ENCODE measurements at places on chromosomes 6 and 20.

DNA sequence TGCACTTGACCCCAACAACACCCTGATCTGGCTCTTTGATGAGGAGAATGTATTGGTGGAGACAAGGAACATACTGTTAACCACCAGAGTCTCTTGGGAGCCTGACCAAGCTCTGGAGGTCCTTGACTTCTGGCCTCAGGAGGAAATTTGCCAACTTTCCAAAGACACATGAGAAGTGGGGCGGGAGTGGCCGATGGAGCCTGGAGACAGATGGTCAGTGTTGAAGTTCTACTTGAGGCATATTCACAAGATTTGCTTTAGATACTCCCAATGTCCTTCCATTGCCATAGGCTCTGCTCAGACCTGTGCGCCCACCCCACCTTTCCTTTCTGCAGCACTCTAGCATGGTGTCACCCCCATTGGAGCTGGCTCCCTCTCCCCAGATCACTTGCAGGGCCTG lies 241.0 kb downstream of the SLC24A3 start:
- DNase-seq = no peak

- no peak for DNase-seq
Measured at GRCh38 chr6:72094506-72094905, 208.2 kb downstream of the RIMS1 start.

- DNase-seq = no peak
Measured at GRCh38 chr6:39599973-39600372, 125.2 kb downstream of the KIF6 start.

DNA sequence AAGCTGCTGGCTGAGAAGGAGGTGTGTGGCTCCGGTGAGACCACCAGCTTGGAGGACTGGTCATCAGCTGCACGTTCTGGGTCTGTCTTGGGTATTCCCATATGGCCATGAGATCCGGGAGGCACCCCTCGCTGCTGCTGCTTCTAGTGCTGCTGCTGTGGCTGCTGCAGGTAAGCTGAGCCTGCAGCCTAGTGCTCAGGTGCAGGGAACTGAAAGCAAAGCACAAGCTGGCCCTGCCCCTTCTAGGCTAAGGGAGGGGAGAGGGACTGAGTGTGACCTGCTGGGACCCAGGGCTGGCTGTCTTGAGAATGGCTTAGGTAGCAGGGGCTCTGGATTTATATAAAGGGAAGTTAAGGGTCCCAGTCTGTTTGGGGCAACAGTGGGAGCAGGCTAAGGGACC lies 403 bp downstream of the CDH26 start:
- DNase-seq = no peak

- no peak for DNase-seq
Measured at GRCh38 chr20:29763821-29764511, 1493.5 kb upstream of the DEFB115 start.

GRCh38 chr6:21772884-21773575 lies 179.5 kb downstream of the SOX4 start:
- peak; percentile 85 for DNase-seq

GRCh38 chr20:24649787-24650490 lies 180.5 kb downstream of the SYNDIG1 start:
- DNase-seq = no peak

DNA sequence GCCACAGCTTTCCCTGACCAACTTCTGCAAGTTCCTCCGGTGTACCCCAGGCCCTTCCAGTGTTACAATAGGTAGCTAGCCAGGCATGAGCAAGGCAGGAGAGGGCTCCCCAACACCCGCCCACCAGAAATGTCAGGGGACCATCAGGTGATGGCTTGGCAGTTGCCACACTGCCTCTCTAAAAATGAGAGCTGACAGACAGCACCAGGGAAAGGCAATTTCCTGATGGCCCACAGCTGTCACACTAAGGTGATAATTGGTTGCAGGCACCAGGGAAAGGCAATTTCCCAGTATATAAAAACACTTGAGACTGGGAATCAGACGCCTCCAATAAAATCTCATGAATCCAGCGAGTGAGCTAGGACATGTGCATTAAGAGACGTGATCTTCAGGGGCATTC lies 49.9 kb downstream of the PXDC1 start:
- DNase-seq = peak; percentile 42

DNA sequence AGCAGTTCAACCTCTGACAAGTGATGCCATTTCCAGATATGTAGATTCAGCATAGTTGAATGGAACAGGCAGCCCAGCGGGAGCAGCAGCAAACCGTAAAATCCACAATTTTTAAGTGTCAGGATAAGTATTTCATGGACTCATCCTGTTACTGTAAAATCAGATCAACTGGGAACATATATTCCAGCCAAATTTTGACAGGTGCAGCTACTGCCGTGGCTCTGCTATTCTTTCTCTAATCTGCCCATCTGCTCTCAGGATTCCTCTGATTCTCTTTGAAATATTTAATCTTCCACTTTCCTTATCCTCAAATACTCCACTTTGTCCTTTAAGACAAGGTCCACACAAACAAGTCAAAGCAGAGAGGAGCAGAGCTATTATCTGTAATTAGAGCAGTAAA lies 245.4 kb upstream of the ASCC3 start:
- DNase-seq = no peak

GRCh38 chr6:146546443-146547043 lies 2.9 kb downstream of the RAB32 start:
- no peak for DNase-seq

DNA sequence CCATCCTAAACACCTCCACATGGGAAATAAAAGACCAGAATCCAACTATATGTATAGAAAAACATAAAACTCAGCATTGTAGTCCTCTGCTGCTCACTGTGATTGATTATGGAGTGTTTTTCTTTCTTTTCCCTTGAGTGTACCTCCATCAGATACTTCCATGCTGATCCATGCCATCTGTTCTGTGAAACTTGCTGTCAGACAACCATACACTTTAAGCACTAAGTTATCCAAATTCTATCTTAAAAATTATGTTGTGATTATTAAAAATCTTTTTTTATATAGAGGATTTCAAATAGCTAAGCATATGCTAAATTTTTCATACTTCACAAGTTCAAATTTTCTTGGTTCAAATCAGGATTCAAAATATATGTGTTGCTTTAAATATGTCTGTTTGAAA lies 91.9 kb upstream of the TINAG start:
- DNase-seq = no peak

GRCh38 chr6:47308198-47308517 lies 1.5 kb downstream of the TNFRSF21 start:
- no peak for DNase-seq

GRCh38 chr20:14991023-14991422 lies 653.6 kb upstream of the FLRT3 start:
- no peak for DNase-seq

DNA sequence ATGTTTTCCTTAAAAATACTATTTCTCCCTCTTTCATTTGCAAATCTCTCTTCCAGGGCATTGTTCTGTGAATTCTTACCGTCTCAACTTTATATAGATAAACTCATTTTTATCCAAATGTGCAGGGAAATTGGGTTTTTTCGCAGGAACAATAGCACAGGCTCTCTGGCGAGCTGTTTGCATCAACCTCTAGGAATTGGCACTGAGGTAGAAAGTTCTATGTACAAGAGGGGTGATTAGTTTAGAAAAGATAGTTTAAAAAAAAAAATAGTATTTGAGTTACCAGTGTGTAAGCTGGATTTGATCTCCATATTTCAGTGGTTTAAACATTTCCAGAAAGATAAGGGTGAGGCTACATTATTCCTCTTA lies 129.7 kb upstream of the BTN3A2 start:
- DNase-seq = peak; percentile 66

DNA sequence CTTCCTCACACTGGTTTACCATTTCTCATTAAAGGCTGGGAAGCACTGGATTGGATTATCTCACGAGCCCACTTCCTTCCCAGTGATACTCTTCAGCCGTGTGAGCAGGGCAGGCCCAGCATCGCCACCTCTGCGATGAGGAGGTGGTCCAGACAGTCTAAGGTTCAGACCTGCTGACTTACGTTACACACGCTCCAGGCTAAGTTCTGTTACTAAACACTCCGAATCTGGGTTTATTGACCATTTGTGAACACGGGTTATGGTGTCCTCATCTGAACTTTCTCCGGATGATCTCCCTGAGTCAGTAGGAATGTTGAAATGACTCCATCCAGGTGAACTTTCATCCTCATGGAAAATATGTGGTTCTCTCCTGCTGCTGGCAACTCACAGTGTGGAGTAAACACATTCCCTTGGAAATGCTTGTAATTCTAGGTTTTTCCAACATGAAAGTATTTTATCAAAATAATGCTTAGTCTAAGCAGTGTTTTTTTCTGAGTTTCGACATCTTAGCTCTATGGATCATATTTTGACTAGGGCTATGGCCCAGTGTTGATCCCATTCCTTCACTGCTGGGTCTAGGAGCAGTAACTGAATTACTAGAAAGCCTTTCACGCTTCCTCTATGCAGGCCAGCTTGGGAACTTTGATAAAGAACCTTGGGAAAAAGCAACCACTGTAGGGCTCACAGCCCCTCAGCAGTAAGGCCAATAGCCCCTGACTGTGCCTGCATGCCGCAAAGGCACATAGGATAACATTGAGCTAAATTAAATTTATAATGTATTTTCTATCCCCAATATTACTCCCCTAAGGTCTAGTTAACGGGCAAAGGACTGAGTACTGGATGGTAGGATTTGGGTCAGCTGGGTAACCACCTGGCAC lies 37.7 kb upstream of the PXDC1 start:
- no peak for DNase-seq

DNA sequence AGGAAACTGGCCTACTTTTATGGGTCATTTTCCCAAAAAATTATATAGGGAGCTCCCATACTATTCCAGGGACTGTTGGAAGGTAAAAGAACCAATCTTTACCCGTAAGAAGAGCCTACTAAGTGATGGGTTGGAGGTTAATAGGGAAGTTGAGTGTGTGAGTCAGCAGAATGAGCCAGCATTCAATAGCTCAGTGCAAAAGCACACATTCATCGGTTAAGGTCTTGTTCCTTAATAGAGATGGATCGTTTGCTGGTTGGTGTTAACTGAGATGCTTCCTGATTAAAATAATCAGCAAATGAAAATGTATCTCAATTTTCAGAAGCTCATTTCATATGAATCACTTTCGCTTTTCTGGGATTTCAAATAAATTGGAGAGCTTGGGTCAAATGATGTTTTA lies 115.3 kb upstream of the MRPS10 start:
- DNase-seq = no peak

- DNase-seq = no peak
Measured at GRCh38 chr6:27234576-27234975, 12.9 kb upstream of the PRSS16 start.

DNA sequence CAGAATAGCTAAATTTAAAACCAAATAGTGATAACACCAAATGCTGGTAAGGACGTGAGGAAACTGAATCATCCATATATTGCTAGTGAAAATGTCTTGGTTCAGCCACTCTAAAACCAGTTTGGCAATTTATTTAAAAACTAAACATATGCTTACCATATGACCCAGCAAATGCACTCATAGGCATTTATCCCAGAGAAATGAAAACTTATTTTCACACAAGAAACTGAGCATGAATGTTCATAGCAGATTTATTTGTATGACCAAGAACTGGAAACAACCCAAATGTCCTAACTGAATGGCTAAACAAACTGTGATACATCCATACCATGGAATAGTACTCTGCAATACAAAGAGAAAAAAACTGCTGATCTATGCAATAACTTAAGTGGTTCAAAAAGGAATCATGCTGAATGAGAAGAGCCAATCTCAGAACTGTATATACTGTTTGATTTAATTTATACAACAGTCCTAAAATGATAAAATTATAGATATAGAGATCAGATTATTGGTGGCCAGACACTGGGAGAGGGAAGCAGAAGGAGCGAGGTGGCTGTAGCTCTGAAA lies 115.6 kb upstream of the ADGRF1 start:
- no peak for DNase-seq

GRCh38 chr20:11660673-11661072 lies 257.0 kb upstream of the BTBD3 start:
- no peak for DNase-seq

DNA sequence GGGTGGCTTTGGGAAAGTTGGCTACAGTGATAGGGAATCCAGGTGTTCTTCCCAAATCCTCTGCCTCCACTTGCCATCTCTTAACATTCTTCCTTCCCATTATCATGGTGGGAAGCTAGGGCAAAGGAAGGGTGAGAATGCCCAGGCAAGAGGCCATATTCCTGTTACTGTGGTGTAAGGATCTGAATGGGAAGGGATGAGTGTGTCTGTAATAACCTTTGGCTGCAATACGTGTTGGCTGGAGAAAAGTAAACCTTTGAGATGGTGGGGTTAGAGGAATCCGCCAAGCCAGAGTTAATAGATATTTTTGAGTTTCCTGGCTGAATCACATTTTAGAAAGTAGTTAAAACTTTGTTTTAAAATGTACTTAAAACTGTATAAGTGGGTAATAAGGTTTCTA lies 45.9 kb downstream of the RNF144B start:
- DNase-seq = no peak

DNA sequence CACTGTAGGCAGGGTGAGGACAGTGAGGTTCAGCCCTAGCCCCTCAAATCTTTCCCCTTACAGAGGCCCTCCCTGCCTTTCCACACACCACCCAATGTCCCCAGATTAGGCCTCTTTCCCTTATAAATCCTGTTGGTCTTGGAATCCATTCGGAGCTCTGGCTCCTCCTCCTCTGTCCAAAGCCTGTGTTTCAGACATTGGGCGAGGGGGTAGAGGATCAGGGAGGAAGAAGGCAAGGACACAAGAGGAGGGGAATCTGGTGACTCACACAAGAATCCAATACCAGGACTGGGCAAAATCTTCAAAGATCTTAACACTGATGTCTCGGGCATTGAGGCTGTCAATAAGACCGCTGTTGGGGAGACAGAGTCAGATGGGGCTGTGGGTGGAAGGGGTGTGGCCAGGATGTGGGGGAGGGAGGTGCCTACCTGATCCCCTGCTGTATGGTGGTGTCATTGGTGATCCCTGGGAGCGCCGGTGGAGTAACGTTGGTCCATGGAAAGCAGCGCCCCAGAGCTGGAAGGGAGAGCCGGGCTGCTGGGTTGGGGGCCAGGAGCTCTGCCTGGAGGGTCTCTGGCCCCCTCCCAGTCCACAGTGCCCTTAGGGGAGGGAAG lies 7.6 kb downstream of the SLC44A4 start:
- no peak for DNase-seq

- DNase-seq = no peak
Measured at GRCh38 chr6:44145839-44146238, 12.8 kb upstream of the CAPN11 start.

DNA sequence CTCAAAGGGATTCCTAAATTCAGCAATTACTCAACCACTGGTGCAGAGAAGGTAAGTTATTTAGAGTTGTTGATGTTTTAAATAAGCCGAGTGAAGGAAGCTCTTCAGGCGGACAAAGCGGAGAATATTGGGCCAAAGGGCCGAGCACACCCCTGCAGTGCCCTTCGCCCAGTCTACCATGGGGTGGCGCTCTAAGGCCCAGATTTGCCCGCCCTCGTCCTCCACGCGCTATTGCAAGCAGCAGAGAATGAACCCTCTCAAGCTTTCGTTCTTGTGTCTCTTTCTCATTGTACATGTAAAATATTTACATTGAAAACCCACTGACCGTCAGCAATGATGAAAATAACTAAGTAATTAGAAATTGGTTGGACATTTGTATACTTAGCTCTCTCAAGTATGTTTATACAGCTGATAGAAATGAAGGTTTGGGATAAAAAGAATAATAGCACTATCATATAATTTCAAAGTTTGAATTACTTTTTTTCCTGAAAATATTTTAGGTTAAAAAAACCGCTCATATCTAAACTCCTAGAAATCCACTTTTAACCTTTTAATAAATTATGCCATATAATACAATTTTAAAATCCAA lies 195.0 kb upstream of the CEP162 start:
- DNase-seq = peak; percentile 38

All from NCI-H1417 (cell line).